ENCODE measurements at places on chromosomes 1 and 21.
A peak's percentile ranks its signal among the peaks of the same experiment; 100 is the strongest.

- DNase-seq: no peak
Observed at GRCh38 chr1:91428182-91428798, 23.7 kb upstream of the HFM1 start.

- no peak for DNase-seq
Observed at GRCh38 chr21:33966324-33966949, 50.8 kb upstream of the ATP5PO start.

GRCh38 chr1:62213075-62213914, 18.6 kb downstream of the L1TD1 start:
- DNase-seq: no peak

DNA sequence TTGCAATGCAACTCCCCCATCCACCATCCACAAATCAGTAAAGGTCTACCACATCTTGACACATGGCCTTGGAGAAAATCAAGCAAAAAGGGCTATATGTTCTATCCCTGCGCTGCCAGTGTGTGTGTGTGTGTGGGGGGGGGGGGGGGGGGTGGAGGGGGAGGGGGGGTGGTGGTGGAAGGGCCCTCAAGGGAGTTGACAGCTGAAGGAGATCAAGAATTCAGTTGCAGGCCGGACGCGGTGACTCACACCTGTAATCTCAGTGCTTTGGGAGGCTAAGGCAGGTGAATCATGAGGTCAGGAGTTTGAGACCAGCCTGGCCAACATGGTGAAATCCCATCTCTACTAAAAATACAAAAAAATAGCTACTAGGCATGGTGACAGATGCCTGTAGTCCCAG, 37.6 kb upstream of the CLIC4 start:
- DNase-seq: no peak

- no peak for DNase-seq
Observed at GRCh38 chr21:26560612-26561011, 12.5 kb downstream of the CYYR1 start.

DNA sequence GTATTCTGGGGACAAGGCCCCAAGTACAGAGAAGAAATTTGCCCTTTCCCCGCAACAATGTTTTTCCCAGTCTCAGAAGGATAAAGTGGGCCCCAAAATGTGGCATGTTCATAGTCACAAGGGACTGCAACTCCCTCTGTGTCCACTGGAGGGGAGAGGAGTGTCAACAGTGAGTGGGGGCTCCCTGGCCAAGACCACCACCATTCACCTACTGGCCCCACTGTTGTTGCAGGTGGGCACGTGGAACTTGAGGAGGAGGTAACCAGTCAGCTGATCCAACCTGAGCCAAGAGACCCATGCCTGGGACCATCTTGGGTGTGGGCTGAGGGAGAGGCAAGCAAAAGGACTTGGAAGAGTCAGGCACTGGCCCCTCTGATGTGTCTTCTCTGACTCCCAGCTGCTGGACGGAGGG, 777 bp downstream of the NUDT17 start:
- peak; percentile 23 for DNase-seq

DNA sequence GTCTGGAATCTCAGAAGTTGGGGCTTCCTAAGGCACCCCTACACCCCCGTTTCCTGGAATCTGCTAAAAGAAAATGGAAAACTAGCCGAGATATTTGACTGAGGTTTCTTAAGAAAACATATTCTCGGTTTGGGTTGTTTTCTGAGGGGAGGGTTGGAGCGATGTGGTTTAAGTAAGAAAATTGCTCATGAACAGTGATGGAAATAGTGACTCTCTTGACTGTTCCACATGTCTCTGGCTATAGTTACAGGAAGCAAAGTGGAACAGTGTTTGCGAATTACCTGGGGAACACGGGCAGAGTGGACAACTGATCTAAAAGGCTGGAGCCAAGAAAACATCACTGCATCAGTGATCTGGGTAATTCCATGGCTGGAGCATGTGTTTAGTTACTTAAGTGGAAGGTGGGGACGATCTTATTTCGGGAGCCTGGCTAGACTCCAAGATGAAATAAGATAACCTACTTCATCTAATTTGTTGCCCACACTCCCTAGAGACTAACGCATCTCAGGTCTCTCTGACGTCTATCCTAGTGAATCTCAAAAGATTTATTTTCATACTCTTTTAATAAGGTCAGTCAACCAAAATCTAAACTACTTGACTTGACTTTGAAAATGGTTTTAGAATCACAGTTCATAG, 92.4 kb downstream of the KCNJ15 start:
- no peak for DNase-seq

- no peak for DNase-seq
Observed at GRCh38 chr1:11285883-11286734, 13.1 kb downstream of the UBIAD1 start.

DNA sequence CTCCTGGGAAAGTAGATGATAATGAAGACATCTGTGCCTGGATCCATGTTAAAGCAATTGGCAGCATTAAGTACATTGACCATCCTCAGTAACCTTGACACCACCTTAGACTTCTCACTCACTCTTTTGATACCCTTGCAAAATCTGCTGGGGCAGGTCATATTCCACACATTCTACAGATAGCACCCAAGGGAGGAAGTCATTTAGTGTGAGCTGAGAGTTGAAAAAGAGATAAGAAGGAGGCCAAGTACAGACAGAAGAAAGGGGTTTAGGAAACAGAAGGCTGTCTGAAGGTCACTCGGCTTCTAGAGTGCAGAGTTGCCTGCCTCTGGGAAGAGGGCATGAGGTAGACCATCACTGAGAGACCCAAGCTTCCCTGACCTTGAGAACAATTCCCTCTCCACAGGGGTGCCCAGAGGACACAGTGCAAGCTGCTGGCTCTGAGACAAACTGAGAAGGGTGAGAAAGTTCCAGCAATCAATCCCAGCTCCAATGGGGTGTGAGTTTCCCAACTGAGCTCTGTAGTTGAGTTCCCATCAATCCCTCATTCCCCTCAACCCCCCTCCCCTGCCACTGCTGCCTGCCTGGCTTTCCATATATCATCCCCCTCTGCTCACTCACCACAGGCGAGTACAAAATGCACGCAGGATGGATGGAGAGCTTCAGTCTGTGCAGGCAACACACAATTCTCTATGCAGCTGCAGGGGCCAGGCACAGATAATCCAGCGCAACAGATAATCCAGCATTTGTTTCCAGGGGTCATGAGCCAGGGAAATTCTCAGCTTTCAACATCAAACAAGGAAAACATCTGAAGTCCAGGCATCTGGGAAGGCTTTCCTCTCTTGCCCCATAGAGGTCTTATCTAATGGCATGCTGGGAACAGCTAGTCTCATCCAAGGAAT, 7.4 kb upstream of the MOB3C start:
- DNase-seq: no peak

DNA sequence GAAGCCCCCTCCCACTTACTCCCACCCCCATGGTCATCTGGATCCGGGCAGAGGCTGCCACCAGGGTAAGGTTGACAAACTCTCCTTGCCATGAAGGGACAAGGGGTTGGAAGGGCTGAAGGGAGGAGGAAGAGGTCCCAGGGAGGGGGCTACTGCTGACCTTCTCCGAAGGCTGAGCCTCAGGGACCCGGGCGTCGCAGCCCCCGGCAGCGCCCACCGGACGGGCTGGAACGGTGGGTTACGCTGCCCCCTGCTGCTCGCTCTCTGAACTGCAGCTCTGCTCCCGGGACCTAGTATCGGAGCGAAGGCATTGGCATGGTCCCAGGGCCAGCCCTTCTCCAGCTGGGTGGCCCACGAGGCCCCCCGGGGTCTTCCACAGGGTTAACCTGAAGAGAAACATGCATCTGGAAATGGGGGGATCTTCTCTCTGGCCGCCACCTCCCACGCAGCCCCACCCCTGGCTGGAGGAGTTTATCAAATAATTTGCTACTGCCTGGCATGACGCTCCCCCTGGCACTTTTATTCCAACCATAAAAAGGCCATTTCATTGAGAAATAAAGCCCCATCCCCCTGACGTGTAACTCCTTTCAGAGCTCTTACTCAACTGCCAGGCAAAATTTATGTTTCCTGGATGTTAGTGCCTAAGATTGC, 70.4 kb upstream of the TARDBP start:
- peak; percentile 42 for DNase-seq

DNA sequence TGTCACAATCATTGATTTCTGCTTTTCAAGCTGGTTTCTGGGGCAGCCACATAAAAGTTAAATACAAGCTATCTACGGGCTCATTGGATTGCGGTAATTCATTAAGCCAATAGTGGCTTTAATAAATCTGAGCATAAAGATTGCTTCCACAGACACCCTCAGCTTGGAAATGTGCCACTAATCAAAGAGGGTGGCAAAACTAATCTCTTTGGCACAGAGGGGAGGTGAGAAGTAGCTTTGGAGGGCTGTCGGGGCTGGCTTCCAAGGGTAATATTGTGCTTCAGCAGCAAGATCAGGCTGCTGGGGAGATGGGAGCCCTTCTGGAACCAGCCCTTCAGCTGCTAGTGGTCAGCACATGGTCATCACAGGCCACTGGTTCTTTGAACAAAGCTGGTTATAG, 21.2 kb upstream of the KAZN start:
- DNase-seq: no peak

- no peak for DNase-seq
Observed at GRCh38 chr1:203906932-203907331, 45.5 kb downstream of the SNRPE start.

DNA sequence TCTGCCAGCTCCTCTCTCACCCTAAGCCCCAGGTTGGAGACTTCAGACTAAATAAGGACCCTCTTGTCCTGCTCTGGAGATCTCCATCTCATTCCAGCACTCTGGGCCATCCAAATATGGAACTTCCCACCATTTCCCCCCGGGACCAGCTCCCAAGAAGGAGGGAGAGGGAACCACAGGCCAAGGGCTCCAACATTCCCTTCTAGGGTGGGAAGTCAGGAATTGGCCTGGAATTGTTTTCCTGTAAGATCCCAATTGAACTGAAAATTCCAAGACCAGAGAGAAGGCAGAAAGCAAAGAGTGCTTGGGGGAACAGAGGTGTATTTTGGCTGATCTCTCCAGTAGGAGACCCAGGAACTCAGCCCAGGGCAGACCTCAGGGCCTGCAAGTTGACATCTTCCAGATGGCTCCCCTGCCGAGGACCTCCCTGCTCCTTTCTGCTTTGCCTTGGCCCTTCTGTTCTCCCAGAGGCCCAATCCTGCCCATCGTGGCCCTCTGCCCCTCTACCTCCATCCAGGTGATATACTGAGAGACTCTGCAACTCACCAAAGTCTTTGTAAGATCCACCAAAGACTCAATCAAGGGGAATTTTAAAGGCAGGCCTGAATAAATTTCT, 14.9 kb downstream of the CSRP1 start:
- DNase-seq: no peak

- no peak for DNase-seq
Observed at GRCh38 chr1:241990040-241990439, 8.9 kb downstream of the MAP1LC3C start.

DNA sequence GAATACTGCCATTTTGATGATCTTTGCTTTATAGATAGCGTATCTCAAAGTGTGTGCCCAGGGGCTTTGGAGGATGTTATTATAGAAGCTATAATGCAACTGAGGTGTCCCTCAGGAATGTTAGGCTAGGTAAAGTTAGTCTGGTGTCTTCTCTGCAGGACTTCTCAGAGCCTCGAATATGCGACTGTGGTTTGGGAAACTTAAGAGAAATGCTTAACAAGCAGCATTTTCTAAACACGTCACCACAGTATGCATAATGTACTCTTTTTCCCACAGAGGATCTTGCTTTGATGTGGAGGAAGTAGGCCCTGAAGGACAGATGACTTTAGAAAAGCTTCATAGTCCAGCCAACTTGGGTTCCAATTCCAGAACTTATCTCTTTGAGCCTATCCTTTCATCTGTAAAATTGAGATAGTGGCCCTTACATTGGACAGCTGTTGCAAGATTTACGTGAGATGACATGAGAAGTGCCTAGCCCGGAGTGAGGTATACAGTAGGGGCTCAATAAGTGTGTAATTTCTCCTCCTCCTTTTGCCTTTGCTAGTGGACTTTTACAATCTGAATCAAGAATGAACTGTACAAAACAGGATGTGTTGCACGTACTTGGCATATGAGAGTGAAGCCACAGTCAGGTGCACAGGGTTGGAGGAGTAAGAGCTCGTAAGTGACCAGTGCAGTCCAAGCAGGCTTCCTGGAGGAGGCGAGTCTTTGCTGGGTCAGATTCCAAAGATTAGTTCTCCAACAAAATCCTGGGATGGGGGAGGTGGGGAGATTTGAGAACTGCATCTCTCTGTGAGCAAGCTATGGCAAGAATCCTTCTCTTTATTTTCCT, 29.7 kb upstream of the TRABD2B start:
- DNase-seq: no peak

- DNase-seq: no peak
Observed at GRCh38 chr21:21415741-21416140, 417.5 kb downstream of the NCAM2 start.

DNA sequence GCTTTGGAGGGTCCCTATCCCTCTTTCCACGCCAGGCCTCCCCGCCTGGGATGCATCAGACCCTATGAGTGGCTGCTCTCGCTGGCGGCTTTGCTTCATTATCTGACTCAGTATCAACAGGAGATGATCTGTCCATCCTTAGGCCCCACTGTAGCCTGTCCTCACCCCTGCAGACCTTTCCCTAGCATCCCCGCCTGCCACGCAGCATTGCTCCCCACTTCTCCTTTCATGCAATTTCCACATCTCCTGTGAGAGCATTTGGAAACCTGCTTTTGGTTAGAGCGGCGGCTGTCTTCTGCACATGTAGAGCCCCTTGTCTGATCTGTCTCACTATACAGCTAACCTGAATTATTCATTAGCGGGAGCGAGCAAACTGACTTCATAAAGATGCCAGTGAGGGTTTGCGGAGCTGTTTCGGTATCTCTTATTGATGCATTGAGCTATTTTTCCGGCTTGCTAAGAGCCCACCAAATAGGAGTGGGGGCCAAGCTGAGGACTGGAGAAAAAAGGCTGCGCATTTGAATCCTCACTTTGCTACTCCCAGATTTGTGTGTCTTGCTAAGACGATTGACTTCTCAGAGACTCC, 40.0 kb upstream of the ATP2B4 start:
- DNase-seq: no peak

GRCh38 chr1:61130338-61131000, 48.1 kb downstream of the NFIA start:
- no peak for DNase-seq

DNA sequence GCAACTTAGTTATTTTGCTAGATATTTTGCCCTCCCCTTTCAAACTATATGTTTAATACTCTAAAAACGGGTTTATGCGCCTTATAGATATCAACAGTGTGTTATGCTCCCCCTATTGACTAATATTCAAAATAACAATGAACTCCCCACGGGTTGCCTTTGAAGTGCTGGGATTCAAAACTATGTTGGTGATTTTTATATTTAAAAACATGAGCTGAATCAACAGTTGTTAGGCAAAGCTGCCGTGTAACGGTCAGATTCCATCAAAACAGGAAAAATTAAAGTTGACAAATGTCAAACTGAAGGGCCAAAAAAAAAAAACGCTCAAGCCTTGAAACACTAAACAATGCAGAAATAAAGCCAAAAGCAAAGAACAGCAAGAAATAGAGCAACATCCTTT, 2.5 kb downstream of the TGFBR3 start:
- no peak for DNase-seq

DNA sequence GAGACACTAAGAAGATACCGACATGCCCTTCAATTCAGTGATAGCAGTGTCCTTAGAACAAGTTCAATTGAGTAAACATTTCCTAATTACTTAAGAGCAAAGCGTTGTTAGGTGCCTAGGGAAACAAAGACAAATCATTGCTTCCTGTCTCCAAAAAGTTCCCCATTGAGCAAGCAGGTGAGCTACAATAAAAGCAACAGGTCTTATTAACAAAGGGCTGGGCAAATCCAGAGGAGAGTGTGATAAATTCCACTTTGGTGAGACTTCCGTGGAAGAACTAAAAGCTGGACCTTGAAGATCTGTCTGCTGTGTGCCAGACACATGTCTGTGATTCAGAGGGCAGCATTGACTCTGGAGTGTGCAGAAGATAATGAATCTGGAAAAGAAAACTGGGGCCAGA, 1.9 kb upstream of the TUT4 start:
- DNase-seq: no peak

GRCh38 chr1:200520735-200521134, 99.8 kb downstream of the KIF14 start:
- no peak for DNase-seq
